Stimulated activated CD8-positive, alpha-beta memory T cell treated with anti-CD3 and anti-CD28 coated beads, Interleukin-7, amount 100 ng/mL, for 1 hour (primary cell): ENCODE measurements at places on chromosomes 12 and 14.

DNA sequence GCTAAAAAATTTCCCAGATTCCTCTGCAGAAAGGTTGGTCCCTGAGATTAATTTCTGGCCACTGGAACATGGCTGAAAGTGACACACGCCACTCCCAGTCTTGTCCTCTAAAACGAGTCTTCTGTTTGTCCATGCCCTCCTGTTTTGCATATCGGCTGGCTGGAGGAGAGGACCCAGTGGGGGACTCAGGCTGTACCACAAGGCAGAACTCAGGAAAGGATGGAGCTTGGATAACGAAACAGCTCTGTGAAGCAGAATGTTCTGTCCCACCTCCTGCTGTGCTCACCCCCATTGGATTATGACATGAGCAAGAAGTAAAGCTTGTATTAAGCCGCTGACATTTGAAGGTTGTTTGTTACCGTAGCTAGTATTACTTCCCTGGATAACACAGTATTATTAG is 856.2 kb downstream of the BCL11B start:
- no peak for DNase-seq

GRCh38 chr14:88983755-88984154 is 159.3 kb downstream of the TTC8 start:
- DNase-seq = no peak

DNA sequence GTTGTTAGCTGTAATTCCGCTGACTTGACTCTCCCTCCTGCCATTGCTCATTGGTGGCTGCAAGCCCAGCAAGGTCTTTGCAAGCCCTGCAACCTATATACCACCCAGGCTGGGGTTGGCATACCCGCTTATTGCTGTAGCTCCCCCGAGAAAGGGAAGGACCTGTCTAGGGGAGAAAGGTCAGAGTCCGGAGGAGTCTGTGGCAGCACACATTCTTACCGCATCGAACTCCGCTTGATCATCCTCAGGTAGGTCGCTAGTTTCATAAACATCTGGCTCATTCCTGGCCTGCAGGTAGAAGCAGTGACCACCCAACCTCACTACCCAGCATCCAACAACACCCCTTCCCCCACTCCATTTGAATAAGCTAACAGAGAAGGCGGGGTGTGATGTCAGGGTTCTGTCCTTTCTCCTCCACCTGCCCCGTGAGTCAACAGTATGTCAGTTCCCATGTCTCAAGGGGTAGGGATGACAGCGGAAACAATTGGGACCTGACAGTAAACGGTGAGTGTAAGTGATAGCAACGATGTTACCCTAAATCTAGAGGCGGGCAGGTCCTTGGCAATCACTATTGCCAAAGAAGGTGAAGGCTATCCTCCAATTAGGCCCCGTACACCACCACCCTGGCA is 1.1 kb downstream of the DCTN2 start:
- DNase-seq = no peak

DNA sequence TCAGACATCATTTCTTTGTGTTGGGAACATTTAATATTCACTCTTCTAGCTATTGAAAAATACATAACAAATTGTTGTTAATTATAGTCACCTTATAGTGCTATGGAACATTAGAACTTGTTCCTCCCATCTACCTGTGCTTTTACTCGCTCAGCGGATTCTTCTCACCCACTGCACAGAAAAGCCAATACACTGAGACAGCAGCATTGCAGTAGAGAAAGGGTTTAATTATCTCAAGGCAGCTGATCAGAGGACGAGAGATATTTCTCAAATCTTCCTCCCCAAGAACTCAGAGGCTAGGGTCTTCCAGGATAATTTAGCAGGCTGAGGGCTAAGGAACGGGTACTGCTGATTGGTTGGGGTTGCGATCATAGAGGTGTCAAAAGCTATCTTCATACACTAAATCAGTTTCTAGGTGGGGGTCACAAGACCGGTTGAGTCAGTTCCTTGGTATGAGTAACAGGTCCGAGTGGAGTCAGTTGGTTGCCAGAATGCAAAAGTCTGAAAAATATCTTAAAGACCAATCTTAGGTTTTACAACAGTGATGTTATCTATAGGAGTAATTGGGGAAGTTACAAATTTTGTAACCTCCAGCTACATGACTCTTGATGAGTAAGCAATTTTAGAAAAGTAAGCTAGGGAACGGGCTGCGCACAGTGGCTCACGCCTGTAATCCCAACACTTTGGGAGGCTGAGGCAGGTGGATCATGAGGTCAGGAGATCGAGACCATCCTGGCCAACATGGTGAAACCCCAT is 173.1 kb downstream of the FBXL14 start:
- no peak for DNase-seq

GRCh38 chr12:132806857-132807256 is 21.8 kb downstream of the GOLGA3 start:
- no peak for DNase-seq

DNA sequence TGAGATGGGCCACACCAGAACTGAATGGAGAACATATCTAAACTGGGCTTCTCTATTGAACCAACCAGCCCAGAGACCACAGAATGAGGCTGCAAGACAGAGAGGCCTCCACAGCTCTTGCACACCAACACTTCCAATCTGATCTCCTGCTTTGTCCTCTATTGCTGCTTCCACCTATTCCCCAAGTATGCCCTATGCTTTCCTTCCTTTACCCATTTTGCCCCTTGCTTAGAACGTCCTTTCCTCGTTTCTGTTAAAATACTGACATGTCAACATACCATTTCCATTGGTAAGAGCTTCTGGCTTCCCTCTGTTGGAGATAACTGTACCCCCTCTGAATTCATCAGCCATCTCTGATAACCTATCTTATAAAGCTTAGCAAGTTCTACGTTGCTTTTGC is 2.8 kb downstream of the SLC2A13 start:
- DNase-seq = no peak

GRCh38 chr12:124073356-124074035 is 100.5 kb downstream of the ZNF664 start:
- no peak for DNase-seq

DNA sequence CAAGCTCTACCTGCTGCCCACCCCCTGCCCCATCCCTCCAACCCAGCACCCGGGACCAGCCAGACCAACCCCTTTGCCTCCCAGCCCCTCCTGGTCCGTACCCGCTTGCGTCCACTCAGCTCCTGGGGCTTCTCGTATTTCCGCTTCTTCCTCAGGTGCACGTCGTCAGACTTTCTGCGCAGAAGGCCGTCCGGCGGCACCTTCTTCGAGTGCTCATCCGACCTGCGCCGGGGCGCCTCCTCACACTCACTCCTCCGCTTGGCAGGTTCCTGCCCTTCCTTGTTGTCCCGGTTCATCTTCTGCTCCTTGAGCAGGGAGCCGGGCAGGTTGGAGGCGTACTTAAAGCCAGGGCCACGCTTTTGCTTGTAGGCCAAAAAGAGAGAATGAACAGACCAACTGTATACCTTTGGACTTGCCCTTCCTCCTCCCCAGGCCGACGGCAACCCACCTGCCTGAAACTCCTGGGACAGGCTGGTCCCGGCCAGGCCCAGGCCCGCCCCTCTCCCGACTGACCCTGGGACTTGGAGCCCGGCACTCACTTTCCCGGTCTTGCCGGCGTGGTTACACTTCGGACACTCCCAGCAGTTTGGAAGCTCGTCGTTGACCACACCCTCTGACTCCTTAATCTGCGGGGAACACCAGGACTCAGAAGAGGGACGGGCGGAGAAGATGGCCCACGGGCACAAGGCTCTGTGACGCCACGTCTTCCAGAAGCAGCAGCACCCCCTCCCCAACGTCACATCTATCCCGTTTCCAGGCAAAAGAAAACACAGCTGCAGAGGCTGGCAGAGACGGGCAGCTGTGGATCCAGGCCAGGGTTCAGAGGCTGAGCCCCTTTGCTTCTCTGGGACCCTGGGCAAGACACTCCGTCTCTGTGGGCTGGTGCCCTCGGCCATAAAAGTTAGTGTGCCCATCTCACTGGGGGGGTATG is 44.3 kb downstream of the RNF34 start:
- no peak for DNase-seq

GRCh38 chr12:100574187-100575074 is 947 bp downstream of the GAS2L3 start:
- DNase-seq = no peak

- no peak for DNase-seq
Observed at GRCh38 chr14:50920482-50921230, 23.6 kb downstream of the PYGL start.

DNA sequence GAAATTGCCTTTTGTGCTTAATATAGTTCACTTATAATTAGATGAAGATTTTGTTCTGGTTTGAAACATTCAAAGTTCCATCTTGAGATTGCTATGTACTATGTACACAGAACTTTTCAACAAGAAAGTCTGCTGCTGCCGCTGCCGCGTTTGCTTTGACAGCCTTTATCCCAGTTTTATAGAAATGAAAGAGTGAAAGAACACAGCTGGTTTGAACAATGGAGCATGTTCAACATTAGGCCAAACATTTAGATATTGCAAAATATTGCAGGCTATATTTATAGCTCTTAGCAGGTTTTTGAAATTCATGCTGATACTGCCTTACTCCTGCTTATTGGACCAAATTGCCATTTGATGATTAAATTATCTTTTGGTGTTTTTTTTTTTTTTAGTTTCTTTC is 299.8 kb upstream of the PRKD1 start:
- no peak for DNase-seq

- no peak for DNase-seq
Observed at GRCh38 chr12:101174541-101174940, 35.5 kb downstream of the SLC5A8 start.

DNA sequence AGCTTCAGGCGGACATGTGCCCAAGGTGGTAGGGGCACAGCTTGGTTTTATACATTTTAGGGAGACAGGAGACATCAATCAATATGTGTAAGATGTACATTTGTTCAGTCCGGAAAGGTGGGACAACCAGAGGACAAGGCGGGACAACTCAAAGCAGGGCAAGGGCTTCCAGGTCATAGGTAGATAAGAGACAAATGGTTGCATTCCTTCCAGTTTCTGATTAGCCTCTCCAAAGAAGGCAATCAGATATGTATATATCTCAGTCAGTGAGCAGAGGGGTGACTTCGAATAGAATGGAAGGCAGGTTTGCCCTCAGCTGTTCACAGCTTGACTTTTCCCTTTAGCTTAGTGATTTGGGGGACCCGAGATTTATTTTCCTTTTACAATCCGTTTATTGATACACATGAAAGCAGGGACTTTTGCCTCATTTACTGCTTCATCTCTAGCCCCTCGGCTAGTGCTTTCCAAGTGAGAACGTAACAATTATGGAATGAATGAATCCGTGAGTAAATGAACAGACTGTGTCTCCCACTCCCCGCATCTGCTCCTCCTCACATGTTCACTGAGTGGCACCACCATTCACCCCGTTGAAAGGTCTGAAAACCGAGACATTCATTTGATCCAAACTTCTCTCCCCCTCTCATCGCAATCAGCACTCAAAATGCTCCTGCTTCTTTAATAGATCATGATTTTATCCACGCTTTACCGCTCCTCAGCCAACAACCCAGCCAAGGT is 6.9 kb upstream of the HSPB8 start:
- no peak for DNase-seq

GRCh38 chr12:43294916-43295315 is 257.1 kb downstream of the ADAMTS20 start:
- DNase-seq = no peak

DNA sequence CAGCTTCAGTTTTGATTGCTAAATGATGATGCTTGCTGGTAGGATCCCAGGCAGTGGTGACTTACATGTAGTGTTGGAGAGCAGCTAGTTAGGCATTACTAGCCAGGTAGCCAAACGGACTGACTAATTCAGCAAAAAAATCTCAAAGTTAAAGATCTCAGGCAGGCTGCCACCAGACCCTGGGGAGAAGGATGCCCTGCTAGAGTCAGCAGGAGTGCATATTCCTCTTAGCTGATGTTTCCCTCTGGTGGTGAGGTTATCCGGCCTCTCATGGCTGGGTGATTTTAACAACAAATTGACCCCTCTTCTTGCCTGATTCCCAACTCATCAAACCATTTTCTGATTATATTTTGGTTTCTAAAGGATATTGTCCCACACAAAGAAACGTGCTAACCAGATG is 2.8 kb downstream of the EFS start:
- DNase-seq = no peak
